OCI-M1 (cell line): ENCODE measurements at places on chromosomes 7 and 10.

DNA sequence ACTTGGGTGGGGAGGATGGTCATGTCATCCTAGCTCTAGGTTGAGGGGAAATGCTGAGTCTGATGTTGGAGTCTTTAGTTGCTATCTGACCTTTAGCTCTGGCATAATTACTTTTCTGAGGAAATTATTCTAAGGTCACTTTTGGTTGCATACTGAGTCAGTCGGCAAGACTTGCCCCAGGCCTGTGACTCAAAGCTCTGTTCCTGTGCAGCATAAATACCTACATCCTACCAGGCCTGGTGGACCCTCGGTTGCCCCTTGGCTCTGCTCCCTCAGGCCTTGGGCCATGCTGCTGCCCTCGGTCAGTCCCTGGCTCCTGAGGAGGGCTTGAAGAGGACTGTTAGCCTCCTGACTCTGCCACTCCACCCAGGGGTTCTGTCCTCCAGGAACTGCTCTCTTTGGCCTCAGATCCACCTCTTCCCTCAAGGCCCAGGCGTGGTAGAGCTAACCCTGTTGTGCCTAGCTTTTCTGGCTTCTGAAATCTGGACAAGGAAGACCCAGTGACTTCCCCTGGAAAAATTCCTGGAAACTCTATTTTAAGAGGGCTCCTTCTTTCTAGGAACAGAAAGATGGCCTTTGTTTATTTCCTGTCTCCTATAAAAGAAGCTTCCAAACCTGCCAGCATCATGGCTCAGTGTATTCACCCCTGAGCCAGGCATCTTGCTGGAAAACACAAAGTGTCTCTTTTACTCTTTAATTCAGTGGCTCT is 71.2 kb downstream of the TMEM178B start:
- DNase-seq, result no peak

- DNase-seq, result no peak
Measured at GRCh38 chr10:59896191-59896590, 10.2 kb downstream of the CCDC6 start.

DNA sequence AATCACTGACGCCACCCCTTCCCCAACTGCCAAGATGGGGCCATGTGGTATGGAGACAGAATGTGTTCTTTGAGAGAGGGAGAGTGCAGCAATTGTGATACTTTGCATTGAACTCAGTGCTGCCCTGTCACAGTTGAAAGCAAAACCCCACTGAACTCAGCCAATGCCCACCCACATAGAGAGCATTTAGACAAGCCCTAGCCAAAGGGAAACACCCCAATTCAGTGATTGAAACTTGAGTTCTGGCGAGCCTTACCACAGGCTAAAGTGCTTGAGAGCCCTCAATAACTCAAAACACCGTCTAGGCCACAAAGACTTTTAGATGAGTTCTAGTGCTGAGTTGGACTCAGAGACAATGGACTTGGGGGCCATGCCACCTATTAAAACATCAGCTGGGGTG is 751.9 kb upstream of the POT1 start:
- DNase-seq, result no peak

DNA sequence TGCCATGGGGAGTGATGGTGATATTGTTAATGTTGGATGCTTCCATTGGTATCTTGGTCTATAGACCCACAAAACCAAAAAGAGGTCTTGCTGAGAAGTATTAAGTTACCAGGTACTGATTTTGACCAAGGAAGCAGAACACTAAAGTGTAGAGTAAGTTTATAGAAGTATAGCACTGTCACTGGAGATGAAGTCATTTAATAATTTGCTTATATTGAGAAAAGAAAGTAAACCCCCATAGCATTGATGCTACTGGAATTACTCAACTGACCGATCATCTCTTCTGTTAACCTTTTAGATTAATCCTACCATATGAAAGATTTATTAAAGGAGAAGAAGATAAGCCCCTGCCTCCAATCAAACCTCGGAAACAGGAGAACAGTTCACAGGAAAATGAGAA is 183.2 kb downstream of the RTKN2 start:
- DNase-seq, result no peak

- DNase-seq, result no peak
Measured at GRCh38 chr7:6164491-6164890, 107.9 kb downstream of the CYTH3 start.

DNA sequence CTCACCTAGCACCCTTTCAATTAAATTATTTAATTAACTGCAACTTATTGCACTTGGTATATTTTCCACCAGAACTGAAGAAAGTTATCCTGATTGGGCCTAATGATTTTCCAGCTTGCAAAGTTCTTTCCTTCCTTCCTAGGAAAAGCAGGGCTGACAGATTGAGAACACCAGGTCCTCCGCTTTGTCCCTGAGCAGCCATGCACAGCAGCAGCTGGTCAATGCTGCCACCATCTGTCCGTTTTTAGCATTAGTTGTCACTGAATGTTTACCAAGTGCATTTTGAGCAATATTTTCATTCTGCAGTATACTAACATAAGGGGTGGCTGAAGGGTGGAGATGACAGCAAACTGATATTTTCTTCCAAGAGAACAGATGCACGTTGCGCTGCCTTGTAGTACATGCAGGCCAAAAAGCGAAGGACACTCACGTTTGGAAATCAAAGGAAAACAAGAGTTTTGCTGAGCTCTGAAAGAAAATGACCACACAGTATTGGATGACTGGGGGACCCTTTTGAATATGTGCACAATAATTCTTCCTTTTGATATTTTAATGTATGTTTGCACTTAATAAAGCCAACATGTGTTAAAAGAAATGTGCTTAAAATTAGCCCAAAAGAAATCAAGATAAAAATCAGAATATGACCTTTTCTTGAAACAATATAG is 248.8 kb upstream of the PTN start:
- peak; percentile 48 for DNase-seq

DNA sequence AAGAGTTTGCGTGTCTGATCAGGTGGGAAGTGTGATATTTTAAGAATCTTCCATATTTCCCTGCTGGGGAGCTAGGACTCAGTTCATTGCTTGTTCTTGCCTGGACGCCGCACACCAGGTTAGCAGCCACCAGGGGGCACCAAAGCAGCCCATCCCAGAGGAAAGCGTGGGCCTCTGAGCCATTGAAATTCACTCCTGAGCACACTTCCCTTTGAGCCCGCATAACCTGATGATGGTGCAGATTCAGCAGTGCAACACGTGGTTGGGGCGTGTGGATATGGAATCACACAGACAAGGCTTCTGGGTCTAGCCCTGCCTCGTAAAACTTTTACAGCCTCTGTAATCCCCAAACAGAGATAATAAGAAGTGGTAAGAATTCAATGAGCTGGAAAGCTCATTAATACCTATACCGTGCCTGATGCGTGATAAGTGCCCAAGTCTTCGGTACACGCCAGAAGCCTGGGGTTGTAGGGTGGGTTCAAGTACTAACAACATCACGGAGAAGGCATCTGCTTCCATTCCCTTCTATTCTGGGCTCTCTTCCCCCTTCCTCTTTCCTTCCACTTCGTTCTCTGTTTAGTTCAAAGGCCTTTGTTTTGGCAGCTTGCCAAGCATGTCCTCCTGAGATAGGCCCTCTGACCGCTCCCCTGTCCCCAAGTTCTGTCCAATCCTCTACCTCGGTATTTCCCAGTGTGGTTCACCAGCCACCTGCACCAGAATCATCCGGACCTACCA is 130.1 kb upstream of the KMT2E start:
- peak; percentile 77 for DNase-seq

DNA sequence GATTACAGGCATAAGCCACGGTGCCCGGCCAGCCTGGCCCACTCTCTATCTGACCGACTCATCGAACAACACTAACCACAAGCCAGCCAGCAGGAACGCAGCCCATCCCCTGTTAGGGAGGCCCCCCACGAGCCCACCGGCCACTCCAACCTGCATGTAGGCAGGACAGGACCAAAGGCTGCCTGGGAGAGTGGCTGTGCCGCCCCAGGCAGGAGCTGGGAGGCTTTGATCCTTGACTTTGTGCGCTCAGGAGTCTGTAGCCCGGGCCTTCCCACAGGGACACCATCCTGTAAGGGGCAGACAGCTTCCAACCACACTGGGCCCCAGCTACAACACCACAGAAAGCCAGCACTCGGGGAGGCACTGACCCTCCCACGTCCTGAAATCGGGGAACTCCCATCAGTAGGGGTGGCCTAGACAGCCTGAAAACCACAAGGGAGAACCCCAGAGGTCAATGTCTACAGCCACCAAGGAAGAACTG is 29.4 kb downstream of the GRID1 start:
- no peak for DNase-seq

- peak; percentile 38 for DNase-seq
Measured at GRCh38 chr7:26155531-26156375, 3.8 kb downstream of the NFE2L3 start.

DNA sequence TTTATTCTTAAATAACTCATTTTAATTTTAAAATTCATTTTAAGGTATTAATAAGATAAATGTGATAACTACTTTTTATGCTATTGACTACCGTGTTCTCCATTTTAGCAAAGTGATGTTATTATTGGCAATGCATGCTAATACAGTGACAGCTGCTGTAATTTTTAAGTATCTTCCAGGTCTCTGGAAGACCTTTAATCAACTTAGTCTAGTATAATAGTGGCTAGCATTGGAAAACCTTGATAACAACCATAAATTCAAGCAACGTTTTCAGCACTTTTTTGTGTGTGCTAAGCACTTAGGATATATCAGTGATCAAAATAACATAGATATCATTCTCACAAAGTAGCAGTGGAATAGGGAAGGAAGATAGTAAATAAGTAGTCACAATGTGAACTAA is 230.9 kb upstream of the MAGI2 start:
- no peak for DNase-seq

DNA sequence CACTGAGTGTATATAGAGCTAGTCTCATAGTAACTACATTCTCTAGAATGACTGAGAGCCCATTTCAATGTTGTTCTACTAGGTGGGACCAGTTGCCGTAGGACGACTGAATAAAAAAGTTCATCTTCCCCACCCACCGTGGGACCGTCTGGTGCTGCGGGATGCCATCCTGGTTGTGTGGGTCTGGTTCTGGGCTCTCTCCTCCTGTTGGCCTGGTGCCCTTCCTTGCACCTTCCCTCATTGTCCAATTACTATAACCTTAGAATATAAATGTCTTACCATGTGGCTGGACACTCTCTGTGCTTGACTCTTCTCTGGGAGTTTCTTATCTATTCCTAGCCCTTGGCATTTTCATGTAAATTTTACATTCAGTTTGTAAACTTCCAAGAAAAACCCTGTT is 344.4 kb downstream of the TCERG1L start:
- DNase-seq, result no peak

DNA sequence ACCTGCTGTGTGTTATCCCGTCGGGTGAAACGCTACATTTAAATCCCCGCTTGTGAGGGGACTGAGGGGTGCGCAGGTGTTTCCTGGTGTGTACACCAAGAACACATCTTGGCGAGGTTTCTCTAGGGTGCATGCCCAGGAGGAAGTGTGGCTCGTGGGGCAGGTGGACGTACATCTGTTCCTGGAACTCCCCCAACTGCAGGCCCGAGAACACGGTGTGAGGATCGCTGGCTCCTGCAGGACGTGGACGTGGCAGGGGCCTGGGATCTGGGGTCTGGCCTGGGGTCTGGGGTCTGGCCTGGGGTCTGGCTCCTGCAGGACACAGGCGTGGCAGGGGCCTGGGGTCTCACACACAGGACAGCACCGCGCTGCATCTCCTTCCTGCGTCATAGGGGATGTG is 10.1 kb downstream of the KNDC1 start:
- DNase-seq, result no peak

DNA sequence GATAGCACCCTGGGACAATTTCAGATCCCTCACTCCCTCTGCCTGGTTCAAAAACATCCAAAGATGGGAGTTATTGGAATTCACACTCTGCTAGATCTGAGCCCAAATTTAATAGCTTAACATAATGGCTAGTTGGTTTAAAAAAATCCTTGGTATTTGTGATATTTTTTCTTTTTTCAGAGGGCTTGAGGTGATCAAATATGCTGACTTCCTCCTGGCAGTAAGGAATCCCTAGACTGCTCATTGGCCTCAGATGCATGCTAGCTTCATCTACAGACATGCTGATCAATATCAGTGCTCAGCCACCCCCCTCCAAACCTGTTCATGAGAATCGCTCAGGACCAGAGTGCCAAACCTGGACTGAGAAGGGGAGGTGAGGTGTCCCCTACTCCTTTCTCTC is 74.7 kb upstream of the PLPP4 start:
- DNase-seq, result no peak

GRCh38 chr10:71266147-71266917 is 52.7 kb upstream of the SLC29A3 start:
- DNase-seq, result peak; percentile 64

- no peak for DNase-seq
Measured at GRCh38 chr10:98172073-98172472, 37.6 kb downstream of the R3HCC1L start.

DNA sequence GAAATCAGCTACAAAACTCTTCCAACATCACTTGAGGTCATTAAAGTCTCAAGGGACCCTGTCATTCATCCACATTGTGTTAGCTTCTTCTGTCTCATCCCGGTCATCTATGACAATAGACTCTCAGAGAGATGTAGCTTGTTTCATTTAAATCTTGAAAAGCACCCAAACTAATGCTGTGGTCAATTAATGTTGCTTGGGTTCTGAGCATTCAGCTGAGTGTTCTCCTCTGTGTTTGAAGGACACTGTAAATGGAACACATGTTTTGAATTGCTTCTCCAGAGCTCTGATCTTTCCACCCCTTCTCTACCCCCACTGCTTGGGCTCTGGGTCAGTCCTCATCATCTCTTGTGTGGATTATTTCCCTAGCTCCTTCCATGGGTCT is 19.6 kb upstream of the ADD3 start:
- DNase-seq, result no peak
